ENCODE measurements at places on chromosomes 2 and 18. TPM values are rescaled to one million over a fixed set of nuclear protein-coding genes. Genes with fewer than 3 reads are reported as not detected.

CTLA4 gene
- total RNA-seq: not detected

RAX gene
- total RNA-seq: not detected

EPHA4 gene
- total RNA-seq: 1.1 TPM

EFEMP1 gene
- 44.2 TPM for total RNA-seq

C18orf63 gene
- total RNA-seq: not detected

MITD1 gene
- 24.2 TPM for total RNA-seq

DNER gene
- total RNA-seq: 10.4 TPM

PDE1A gene
- total RNA-seq: 0.31 TPM

SGO2 gene
- 12.3 TPM for total RNA-seq

PLEKHH2 gene
- total RNA-seq: 1.5 TPM

MRPL33 gene
- 338 TPM for total RNA-seq

NEU2 gene
- not detected for total RNA-seq

MAB21L4 gene
- total RNA-seq: 0.22 TPM

STRADB gene
- total RNA-seq: 25.5 TPM

ANKRD30B gene
- total RNA-seq: not detected

LIMS2 gene
- total RNA-seq: 6.3 TPM

TRIM43 gene
- total RNA-seq: not detected

SCG2 gene
- total RNA-seq: 0.98 TPM

MYCN gene
- total RNA-seq: not detected

ACMSD gene
- not detected for total RNA-seq

PARD6G gene
- total RNA-seq: 2.7 TPM

BBS5 gene
- total RNA-seq: 5.4 TPM

TXNDC2 gene
- 0.12 TPM for total RNA-seq

ST8SIA5 gene
- total RNA-seq: 0.01 TPM

GCKR gene
- total RNA-seq: not detected

ALPI gene
- not detected for total RNA-seq

SRD5A2 gene
- total RNA-seq: 0.06 TPM

SPC25 gene
- 22.0 TPM for total RNA-seq

CFC1 gene
- 0.09 TPM for total RNA-seq

HOXD13 gene
- 0.15 TPM for total RNA-seq

THSD7B gene
- not detected for total RNA-seq
